ENCODE measurements at places on chromosomes 2 and 18. TPM values are rescaled to one million over a fixed set of nuclear protein-coding genes. Genes with fewer than 3 reads are reported as not detected.

Gene MAB21L4
- total RNA-seq = 28.7 TPM

Gene TMEFF2
- total RNA-seq = not detected

Gene SLC19A3
- total RNA-seq = 8.1 TPM

- no peak for DNase-seq
Measured at GRCh38 chr2:10039658-10040410, 3.5 kb upstream of the KLF11 start.

DNA sequence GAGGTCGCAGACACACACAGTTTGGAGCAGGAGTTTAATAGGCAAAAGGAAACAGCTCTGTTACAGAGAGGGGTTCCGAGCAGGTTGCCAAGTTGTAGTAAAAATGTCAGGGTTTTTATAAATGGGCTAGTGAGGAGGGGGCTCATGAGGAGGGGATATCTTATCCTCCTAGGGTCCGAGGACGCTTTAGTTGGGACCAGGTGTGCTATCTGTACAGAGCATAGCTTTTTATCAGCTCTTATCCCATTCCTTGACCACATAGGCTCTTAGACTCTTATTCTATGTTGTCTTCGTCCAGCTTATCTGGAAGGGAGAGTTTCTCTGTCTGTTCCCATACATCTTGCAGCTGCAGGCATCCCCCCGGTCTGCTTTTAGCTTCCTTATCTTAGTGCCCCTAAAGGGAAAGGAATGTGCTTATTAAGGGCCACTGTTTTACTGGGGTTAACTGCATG lies 44.7 kb downstream of the PDK1 start:
- DNase-seq = no peak

- DNase-seq = no peak
Measured at GRCh38 chr18:29969876-29970275, 1072.7 kb downstream of the DSC3 start.

DNA sequence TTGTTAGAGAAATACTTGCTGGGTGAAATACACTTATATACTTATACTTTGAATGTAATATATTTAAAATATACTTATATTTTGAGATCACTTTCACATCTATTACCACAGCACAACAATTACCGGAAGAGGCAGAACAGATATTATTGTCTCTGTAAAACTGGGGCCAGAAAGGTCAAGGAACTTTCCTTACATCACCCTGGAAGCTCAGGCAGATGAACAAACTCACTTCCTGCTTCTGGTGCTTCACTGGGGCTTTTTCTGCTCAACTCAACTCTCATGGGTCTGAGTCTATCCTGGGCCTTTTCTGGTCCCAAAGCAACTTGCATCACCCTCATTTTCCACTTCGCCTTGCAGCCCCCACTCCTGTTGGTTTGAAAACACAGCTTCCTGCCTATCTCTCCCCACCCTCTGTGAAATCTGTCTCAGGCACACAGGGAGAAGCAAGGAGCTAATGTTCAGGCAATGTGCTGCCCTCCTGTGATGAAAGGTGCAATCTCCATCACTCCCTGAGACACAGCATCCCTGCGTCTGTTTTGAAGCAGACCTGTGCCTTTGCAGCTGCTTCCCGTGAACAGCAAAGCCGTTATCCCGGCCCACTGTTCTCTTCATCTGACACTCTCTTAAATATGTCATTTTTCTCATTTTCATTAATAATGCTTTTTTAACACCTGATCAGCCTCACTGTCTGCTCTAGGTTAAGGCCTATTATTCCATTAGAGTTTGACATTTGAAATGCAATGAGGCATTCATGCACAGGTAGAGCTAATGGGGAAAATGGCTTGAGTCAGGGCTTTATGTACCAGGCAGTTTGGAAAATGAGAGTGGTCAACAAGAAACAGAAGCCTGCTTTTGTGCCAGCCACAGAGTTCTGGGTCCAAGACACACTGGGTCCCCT lies 251.9 kb upstream of the CHAC2 start:
- DNase-seq = no peak

DNA sequence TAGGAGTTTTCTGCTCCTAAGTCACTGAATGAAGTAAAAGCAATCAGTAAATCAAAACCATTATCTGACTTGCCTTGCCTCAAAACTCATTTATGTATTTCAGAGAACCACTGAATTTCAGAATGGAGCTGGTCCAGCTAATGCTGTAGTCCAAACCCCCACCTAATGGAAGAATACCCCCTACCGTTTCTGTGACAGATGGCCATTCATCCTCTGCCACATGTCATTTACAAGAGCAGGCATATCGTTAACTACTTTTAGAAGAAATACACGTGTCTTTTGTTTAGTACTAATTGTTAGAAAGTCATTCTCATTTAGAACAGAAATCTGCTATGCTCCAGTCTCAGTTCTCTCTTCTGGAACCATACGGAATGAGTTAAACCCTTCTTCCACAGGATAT lies 12.8 kb upstream of the GALNT5 start:
- no peak for DNase-seq

DNA sequence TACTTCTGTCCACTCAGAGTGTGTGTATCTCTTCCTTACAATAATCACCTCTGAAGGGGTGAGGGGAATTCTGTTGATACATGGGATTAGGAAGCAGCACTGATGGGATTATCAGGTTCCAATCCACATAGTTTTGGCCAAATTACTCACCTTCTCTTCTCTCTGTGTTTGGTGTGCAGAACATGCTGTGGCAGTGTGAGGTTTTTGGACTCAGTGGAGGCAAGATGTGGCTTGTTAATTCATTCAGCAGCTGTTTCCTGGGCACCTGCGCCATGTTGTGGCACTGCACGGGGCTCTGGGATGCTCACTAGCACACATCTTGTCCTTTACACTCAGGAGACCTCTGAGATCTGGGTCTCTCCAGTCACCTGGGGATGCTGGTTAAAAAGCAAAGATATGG lies 350.3 kb upstream of the HS6ST1 start:
- DNase-seq = no peak

DNA sequence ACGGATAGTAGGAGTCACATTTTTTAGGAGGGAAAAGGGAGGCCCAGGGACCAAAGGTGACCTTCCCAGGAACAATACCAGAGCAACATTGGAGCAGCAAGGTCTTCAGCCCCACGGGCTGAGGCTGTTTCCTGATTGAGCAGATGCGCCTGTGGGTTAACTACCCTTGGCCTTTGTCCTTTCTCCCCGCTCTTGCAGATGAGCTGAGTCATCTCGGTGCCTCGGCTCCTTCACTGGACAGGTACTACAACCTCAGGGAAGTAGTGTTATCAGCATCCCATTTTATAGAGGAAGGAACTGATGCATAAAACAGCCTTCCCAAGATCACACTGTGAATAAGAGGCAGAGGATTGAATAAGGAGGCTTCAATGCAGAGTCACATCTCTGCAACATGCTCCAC lies 43.5 kb downstream of the DHRS9 start:
- DNase-seq = no peak

GRCh38 chr2:127852388-127852787 lies 5.6 kb downstream of the POLR2D start:
- no peak for DNase-seq

- no peak for DNase-seq
Measured at GRCh38 chr2:228599297-228599696, 417.8 kb upstream of the SPHKAP start.

GRCh38 chr2:217222309-217222910 lies 362.5 kb upstream of the TNP1 start:
- DNase-seq = no peak

Gene ONECUT2
- 0.08 TPM for total RNA-seq

- no peak for DNase-seq
Measured at GRCh38 chr2:235391921-235392615, 101.8 kb upstream of the AGAP1 start.

DNA sequence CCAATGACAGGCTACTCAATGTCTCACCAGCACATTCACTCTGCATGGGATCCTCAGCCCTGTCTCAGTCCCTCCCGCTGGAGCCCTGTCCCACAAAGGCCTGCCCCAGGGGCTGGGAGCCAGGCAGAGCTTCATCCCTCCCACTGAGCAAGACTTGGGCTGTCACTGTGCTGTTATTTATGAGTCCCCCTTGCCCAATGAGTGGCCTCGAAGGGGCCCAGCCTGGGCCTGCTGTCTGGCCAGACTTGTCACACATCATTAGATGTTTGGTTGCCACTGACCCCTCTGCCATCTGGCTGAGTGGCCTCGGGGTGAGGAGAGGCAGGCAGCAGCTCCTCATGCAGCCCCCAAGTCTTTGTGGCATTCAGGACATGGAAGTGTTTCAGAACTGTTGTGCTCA lies 330.6 kb upstream of the SKOR2 start:
- DNase-seq = no peak

DNA sequence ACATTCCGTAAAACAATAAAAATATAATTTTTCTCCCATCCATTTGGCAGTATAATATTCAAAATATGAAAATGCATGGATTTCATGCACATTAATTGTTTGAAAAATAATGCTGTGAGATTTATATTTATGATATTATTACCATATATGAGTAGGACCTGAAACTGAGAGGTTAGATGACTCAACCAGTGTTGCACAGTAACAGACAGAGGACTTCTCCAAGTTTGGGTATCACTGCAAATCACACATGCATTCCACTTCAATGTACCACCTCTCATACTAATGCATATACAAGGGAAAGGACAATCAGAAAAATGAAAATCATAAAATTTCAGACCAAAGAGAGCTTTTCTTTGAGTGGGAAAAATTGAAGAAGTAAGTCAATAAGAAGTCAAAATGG lies 269.5 kb downstream of the SOCS6 start:
- no peak for DNase-seq

Gene PLCD4
- 1.5 TPM for total RNA-seq

GRCh38 chr18:12857215-12857905 lies 26.7 kb downstream of the PTPN2 start:
- no peak for DNase-seq

Gene REG1A
- total RNA-seq = not detected

DNA sequence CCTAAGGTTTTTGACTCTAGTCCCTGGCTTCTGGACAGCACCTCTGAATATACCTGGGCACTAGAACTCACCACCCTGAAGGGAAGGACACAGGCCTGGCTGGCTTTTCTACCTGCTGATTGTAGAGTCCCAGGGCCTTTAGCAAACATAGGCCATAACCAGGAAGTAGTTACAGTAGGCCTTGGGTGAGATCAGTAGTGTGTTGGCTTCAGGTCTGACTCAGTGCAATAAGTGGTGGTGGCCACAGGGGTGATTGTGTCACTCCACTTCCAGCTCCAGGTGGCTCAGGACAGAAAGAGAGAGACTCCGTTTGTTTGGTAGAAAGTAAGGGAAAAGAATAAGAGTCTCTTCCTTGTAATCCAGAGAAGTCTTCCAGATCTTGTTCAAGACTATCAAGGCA lies 101.7 kb upstream of the LGALSL start:
- no peak for DNase-seq

GRCh38 chr2:112183327-112184025 lies 45.3 kb downstream of the FBLN7 start:
- no peak for DNase-seq

Gene RAB31
- total RNA-seq = 12.0 TPM

DNA sequence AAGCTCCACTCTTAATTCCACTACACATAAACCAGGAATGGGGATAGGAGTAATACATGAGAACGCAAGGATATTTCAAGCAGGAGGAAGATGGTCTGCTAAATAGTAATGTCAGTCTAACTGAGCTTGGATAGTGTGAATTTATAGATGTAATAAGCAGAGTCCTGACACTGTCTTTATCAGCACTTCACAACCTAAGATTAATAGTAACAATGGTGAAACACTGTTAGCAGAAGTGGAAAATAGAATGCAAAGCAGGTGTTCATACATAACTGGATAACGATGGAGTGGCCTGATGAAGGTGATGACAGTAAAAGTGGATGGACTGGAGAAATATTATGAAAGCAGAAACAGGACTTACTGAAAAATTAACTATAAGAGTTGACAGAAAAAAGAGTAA lies 80.4 kb downstream of the ROCK2 start:
- no peak for DNase-seq

Gene HOXD12
- not detected for total RNA-seq

- peak; percentile 90 for DNase-seq
Measured at GRCh38 chr18:63320123-63320974, 780 bp upstream of the BCL2 start.

DNA sequence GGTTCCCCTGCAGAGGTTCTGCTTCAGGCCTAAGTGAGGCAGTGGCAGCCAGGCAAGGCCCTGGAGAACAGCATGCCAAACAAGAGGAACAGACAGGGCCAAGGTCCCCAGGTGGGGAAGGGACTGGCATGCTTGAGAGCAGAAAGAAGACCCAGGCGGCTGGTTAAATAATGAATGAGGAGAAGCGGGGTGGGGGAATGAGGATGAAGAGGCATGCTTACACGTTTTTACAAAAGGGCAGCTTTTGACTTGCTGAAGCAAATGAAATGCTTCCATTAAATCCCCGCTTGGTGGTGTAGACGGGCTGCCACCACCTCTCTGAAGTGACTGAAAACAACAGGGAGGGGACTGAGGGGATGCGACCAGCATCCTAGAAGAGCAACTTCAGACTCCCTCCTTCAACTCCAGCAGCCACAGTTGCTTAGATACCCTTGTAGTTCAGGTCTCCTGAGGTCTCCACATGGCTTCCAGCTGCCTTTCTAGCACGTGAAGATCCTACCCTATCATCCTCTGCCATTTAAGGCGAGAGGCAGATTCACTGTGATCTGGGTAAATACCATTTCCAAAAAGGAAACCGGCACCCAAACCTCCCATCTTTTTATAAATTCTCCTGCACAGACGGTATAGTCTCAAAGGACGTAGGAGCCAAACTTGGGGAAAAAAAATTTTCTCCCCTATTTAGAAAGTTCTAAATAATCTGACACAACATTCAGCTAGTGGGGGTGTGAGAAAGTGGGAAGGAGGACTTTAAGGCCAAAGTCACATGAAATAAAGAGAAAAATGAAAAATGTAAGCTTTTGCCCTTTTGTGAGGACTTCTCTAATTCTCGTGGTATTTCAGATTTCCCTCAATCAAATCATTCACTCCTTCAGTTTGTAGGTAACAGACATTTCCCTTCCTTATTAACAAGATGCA lies 65.6 kb downstream of the CACNB4 start:
- no peak for DNase-seq

- no peak for DNase-seq
Measured at GRCh38 chr2:160241251-160242137, 41.4 kb upstream of the ITGB6 start.

DNA sequence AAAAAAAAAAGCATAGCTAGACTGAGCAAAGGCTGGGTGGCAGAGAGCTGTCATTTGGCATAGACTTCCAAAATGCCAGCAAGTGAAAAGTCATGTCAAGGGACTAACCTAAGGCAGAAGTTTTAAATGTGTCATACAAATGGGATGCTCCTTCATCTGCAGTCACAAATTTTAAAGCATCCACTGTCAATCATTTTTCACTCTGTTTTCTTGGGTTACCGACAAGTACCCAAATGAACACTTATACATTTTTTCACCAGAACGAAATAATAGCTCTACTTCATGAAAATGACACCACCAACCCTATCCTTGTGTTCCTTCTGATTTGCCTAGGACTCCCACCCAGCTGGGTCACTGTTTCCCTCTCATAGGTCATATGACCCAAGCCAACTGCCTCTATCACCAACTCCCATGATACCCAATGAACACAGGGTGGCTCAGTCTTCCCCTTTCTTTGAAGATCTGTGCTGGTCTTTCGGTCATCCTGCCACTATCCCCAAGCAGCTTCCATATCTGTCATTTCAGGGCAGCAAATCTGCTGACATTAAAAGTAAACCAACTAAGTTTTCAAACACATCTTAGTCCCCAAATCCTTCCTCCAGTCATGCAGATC lies 21.5 kb downstream of the KLF7 start:
- no peak for DNase-seq

Gene DYSF
- 5.0 TPM for total RNA-seq

- peak; percentile 90 for DNase-seq
Measured at GRCh38 chr2:11738589-11739436, 7.6 kb upstream of the LPIN1 start.

GRCh38 chr2:12824351-12824777 lies 107.6 kb downstream of the TRIB2 start:
- DNase-seq = no peak

- DNase-seq = no peak
Measured at GRCh38 chr2:16251511-16252225, 311.3 kb downstream of the MYCN start.

All from suprapubic skin (tissue), 4 donors.